ENCODE measurements at places on chromosomes 12 and 14. TPM values are rescaled to one million over a fixed set of nuclear protein-coding genes. Genes with fewer than 3 reads are reported as not detected.

Gene PLEKHD1
- 0.37 TPM for total RNA-seq

- no peak for DNase-seq
Observed at GRCh38 chr14:64410084-64410774, 22.1 kb downstream of the MTHFD1 start.

DNA sequence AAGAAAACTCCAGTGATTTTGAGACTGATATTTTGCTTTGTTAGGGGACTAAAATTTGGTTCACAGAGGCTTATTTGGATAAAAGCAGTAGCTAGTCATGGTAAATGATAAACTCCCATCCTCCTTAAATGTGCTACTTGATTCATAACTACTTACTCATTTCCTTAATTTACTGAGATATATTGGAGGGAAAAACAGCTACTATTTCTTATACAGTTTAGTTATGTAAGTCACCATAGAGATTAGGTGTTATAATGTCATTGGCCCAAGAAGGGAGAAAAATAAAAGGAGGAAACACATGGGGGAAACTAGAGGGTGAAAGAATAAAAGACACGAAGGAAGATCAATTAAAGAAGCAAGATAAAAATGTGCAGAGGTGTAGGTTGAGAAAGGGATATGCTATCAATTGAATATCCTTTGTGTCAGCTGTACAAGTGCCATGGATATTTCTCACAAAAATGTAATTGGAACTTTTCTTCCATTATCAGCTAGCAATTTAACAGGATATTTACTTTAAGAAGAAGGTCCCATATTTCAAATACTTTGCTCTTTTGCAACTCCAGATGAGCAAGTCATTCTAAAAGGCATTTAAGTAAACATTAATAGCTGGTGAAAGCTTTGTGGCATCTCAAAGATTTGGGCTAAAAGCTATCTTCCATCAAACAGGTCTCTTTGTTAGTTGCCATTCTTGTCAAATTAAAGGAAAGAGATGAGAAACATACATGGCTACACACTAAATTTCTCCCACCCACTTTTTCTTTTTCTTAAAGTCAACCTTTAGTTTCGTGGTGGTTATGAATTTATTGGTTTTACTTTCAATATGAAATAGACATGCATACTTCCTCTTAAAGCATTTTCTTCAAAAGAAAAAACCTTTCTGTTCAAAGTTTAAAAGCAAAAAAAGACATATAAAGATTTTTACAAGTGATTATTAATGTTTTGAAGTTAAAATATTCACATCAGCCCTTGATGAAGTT is 439.5 kb downstream of the CCER1 start:
- no peak for DNase-seq

DNA sequence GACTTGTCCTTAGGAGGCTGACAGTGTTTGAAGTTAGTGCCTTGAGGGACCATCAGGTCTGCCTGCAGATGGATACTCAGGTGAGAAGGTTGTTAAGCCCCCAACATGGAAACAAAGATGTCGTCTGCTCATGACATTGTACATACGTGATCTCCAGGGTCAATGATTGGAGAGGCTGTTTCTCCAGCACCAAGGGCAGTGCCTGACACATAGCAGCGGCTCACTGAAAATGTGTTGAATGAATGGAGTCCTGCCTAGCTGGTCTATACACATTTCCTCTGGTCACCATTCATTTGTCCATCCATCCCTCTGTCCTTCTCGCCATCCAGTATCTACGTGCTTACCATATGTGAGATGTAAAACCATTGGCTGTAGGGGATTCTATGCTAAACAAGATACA is 7.1 kb downstream of the CCDC177 start:
- no peak for DNase-seq

DNA sequence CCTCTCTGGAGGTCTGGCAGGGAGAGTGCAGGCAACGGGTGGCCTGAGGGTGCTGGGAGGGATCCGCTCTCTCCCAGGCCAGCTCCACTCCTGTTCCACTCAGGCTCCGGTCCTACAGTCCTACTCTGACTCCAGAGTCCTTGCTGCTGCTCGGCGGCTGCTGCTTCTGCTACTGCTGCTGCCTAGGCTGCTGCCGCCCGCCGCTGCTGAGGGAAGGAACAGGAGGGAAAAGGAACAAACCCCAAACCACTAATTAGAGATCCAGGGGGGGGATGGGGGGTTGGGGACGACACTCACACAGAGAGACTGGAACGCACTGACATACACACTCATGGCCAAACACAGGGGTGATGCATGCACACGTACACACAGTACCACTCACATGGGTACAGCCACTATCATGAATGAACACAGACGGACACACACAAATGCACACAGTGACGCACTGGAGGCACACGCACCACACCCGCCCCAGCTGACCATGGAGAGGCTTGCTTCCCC is at the start of gene SP7:
TSS of gene SP7 (minus strand) at position 174 of the 501 bp plus-strand sequence. CDS start 708 bp downstream, outside the sequence.
- no peak for DNase-seq

- DNase-seq, result no peak
Observed at GRCh38 chr12:114783089-114783618, 99.2 kb upstream of the TBX3 start.

Gene CKAP4
- total RNA-seq, result 37.5 TPM

DNA sequence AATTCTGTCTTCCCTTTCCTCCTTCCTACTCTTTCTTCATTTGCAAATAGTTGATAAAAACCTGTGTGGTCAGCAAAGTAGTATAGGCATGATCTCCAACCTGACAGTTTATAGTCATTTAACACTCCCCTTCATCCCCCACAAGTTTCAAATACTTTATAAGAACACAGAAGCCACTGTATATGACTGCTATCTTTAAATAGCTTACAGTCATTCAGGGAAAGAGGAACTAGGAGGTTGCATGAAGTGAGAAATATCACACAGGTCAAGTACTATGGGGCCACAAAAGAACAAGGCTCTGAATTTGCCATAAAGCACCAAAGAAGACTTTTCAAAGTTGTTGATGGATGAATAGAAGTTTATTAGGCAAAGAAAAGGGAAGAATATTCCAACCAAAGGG is 431.3 kb downstream of the NPAS3 start:
- no peak for DNase-seq

DNA sequence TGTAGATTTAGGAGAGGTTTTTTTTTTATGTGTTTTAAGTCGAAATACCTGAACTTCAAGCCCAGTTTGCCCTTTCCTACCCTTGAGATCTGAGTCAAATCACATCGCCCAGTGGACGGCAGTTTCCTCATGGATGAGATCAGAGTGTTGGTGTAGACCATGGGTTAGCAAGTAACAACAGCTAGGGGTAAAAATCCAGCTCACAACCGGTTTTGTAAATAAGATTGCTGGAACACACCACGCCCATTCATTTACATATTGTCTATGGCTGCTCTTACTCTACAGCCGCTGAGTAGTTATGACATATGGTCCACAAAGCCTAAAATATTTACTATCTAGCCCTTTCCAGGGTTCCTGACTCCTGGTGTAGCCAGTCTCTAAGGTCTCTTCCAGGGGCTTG is 158.5 kb upstream of the PLEKHG7 start:
- no peak for DNase-seq

DNA sequence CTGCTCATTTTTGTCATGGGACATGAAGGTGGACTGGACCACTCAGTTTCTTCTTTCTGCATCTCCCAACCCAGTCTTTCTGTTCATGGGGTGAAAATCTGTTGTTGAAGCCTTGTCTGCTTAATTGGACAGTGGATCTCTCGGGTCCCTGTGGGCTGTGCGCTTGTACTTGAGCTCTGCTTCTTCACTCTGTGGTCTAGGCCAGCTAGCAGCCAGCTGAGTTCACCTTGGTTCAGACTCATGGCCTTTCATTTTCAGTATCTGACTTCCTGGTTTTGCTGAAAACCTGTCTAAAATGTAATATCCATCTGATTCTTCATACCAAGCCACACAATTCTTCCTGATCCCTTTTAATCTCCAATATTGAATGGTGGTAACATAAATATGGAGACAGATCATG is 117.2 kb downstream of the LRRK2 start:
- DNase-seq, result no peak

Data from left ventricle myocardium superior (tissue), 1 donor.